ENCODE measurements at places on chromosomes 3 and 15.
A peak's percentile ranks its signal among the peaks of the same experiment; 100 is the strongest.

DNA sequence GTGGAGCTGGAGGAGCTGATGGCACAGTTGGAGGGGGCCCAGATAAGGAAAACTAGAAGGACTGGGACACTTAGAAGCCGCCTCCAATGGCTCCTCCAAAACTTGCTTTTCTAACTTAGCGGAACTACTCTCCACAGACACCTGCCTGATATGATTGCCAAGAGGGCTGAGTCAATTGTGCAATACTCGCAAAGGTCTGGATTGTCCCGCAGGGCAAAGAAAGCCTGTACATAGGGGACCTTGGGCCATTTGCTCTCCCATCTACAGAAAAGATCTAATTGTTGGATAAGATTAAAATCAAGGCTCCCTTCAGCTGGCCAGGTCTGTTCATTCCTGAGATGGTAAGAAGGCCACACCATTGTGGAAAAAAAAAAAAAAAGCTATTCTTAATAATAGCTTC is 69.7 kb upstream of the ATP11B start:
- no peak for DNase-seq

GRCh38 chr15:68405378-68406250 is 26.3 kb downstream of the ITGA11 start:
- peak; percentile 7 for DNase-seq

DNA sequence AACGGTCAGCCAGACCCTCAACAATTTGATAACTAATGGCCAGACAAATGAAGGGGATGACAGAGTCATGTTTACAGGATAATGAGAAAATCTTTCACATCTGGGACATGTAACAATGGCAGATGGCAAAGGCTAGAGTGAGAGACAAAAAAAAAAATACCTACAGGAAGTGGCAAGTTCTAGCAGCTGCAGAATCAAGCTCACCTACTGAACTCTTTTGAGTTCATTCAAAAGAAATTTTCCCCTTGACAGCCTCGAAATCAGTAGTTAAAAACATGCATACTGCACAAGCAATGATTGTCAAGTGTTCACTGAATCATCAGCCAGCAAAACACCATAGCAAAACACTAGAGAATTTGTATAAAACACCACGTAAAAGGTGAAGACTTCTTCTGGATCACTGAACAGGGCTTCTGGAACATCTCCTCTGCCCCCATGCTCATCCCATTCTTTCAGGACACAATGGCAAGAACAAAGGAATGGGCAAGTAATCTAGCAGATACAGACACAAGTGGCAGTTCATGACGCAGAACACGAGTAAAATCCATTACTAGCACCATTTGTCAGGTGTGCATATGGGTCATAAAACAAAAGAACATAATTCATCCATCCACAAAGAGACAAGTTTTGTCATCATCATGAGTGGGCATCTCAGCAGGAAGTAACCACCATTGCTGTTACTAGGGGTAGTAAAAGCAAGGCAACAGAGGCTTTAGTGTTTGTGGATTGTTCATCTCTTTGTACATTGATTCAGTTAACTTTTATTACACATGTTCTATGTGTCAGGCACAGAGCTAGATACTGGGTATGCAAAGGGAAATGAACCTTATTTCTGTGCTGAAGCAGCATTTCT is 13.8 kb upstream of the KCNMB2 start:
- no peak for DNase-seq

DNA sequence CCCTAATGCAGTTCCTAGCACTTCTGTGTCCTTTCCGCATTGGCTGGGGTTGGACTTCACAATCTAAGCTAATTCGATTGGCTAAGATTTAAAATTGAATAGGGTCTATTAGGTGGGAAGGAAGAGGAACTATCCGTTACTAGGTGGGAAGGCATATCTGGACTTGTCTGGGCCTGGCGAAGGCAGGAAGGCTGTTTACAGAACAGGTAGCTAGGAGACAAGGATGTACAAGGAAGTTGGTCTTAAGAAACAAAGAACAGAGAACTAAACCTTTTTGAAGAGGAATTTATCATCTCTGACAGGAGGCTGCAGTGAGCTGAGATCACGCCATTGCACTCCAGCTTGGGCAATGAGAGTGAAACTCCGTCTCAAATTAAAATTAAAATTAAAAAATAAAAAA is 17.3 kb upstream of the ATG7 start:
- DNase-seq = no peak

DNA sequence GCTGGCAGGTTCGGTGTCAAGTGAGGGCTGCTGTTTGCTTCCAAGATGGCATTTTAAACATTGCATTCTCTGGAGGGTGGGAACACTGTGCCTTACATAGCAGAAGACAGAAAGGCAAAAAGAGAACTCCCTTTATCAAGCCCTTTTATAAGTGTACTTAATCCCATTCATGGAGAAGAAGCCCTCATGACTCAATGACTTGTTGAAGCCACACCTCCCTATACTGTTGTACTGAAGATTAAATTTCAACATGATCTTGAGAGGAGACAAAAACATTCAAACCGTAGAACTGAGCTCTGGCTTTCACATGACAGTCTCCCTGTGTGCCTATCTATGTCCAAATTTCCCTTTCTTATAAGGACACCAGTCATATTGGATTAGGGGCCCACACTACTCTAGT is 443.4 kb upstream of the CDIN1 start:
- DNase-seq = no peak

Measured in right hindlimb (tissue), 1 donor.